ENCODE measurements at places on chromosomes 5 and 9.

DNA sequence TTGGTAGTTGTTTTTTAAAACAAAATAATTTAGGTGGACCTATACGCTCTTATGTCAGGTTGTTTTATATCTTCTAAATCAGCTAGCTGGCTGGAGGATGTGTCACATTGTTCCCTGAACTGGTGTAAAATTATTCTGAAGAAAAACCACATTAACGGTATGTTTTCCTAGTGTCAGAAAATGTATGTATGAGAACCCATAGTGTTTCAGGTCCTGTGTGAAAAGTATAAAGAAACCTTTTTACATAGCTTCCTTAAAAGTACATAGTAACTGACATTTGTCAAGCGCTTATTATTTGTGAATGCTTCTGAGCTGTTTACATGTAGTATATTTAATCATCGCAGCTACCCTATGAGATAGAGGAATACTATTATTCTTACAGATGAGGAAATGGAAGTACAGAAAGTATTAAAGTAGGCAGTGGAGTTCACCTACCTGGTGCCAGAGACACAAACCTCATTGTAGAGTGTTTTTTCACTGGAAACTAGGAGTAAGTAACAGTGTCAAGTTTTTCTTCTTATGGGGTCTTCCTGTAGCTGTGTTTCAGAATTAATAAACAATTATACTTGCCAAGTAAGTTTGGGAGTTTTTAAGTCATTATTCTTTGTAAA is 10.4 kb upstream of the FAM120AOS start:
- DNase-seq = no peak

- DNase-seq = no peak
Observed at GRCh38 chr5:4313138-4313537, 717.5 kb downstream of the IRX1 start.

- no peak for DNase-seq
Observed at GRCh38 chr5:16480821-16481538, 15.4 kb upstream of the ZNF622 start.

GRCh38 chr9:27355166-27355565 is 58.2 kb upstream of the EQTN start:
- no peak for DNase-seq

- no peak for DNase-seq
Observed at GRCh38 chr5:72463449-72464052, 43.7 kb downstream of the ZNF366 start.

DNA sequence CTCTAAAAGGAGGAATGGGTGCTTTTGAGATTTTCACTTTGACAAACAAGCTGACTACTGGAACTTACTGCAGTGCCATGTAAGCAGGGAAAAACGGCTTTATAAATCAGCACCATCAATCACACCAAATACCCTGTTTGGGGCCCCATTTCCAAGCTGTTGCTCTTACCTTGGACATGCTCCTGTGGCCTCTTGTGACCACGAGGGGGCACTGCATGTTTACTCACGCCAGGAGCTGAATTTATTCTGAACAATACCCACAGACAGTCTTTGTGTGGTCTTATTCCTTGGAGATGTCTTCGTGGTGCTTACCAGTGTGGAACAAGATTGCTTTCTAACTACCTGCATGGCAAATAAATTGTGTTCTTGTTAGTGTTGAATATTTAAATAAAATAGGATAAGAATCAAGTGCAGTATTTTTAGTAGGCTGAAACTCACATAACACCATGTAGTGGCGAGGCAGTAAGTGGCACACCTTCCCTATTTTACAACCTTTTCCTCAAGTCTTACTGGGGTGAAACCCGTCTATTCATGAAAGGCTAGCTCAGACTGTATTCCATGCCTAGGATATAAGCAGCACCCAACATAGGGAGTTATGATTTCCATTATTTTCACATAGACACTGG is 155.5 kb upstream of the NMUR2 start:
- peak; percentile 66 for DNase-seq

GRCh38 chr5:102865510-102866236 is 110.6 kb downstream of the PAM start:
- DNase-seq = peak; percentile 71

- no peak for DNase-seq
Observed at GRCh38 chr5:15092801-15093200, 221.2 kb upstream of the ANKH start.

GRCh38 chr9:109805050-109805449 is 25.1 kb downstream of the PALM2AKAP2 start:
- DNase-seq = no peak

DNA sequence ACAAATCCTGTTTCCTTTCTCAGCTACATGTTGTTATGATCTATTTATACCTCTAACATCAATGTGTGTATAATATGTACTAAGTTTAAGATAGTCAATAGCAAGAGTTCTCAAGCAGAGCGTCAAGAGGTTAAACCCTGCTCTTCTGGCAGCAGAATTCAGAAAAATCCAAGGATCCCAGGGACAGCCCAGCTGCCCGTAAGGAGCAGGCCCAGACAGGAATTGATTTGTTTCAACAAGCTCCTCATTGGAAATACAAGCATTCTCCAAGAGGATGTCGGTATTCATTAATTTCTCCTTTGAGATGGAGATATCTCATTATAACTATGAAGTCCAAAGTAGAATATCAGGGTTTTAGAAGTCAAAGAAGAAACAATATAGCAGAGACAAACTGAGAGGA is 14.9 kb downstream of the EFNA5 start:
- no peak for DNase-seq

GRCh38 chr5:469752-470483 is 26.9 kb downstream of the EXOC3 start:
- no peak for DNase-seq

DNA sequence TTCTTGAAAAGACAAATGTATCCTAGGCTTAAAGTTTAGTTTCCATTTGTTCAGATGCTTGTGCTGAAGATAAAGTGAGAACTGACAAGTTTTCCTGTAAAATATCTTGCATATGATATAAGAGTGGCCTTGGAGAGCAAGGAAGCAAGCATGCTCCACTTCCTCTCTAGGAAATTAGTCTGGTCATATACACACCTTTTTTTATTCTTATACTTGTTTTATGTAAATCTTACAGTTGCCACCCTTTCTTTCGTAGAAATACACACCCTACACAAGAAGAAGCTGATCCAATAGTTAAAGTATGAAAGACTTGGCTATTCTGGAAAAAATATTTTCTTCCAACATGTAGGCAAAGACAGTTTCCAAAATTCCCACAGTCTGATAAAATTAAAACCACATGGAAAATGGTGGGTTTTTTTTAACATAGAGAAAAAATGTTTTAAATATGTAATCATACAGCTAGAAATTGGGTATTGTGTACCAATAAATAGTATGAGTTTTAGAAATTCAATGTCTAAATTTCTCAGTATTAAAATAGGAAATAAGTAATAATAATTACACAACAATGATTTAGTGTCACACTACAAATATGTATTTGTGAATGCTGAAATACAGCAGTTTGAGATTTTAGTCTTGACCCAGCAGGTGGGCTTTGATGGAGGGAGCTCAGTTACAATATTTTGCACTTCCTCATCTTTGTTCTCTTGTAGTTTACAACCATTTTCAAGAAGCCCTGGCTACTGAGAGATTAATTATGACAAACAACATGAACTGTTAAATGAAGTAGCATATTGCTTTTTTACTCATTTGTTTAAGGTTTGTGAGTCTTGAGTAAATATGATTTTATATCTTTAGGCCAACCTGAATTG is 185.7 kb upstream of the GNA14 start:
- no peak for DNase-seq

DNA sequence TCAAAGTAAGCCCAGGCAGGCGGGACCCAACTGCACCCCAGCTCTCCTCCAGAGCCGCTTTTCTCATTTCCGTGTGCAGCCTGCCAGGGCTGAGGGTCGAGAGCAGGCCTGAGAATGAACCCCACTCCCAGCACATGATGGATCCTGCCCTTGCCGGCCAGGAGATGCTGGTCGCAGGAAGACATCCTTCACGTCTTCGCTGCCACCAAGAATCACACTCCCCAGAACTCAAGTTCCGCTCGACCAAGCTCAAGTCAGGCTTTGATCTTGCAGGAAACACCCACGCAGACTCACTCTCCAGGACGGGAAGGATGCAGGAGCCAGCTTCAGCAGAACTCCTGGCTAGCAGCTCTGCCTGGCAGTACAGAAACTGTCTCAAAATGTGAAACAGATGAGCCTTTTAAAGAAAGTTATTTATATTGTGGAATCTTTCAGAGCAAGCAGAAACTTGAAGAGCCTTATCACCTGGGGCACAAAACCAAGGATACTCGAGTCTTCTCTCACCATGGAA is 102.4 kb downstream of the ROR2 start:
- no peak for DNase-seq

- DNase-seq = no peak
Observed at GRCh38 chr5:129244478-129244877, 149.9 kb downstream of the ISOC1 start.

DNA sequence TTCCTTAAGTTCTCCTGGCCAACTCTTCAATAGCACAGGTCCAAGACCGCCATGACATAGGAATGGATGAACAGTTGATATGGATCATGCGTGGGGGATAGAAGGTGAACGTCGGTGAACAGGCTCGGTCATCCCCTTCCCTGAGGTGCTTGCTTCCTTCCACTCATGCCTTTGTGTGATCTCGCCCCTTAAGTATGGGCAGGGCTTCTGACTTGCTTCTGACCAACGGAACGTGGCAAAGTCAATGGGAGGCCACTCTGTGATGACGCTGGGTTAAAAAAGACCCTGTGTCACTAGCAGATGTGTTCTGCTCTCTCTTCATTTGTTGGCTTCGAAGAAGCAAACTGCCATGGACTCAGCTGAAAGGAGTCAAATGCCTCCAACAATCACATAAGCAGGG is 240.5 kb upstream of the TUT7 start:
- DNase-seq = no peak

DNA sequence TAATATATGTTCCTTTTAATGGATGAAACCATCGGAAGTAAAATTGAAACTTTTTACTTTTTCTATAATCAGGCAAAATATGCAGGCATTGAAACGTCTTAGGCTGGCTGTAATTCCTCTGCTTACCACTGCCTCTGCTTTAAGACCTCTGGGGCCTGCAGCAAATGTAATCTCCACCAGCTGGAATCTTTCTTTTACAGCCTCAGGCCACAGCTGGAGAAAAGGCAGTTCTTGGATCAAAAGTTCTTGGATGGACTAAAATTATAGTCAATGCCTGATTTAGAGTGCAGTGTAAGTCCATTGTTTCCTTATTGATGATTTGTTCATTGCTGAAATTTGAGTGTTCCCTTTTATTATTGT is 396.7 kb downstream of the KCTD16 start:
- DNase-seq = no peak

DNA sequence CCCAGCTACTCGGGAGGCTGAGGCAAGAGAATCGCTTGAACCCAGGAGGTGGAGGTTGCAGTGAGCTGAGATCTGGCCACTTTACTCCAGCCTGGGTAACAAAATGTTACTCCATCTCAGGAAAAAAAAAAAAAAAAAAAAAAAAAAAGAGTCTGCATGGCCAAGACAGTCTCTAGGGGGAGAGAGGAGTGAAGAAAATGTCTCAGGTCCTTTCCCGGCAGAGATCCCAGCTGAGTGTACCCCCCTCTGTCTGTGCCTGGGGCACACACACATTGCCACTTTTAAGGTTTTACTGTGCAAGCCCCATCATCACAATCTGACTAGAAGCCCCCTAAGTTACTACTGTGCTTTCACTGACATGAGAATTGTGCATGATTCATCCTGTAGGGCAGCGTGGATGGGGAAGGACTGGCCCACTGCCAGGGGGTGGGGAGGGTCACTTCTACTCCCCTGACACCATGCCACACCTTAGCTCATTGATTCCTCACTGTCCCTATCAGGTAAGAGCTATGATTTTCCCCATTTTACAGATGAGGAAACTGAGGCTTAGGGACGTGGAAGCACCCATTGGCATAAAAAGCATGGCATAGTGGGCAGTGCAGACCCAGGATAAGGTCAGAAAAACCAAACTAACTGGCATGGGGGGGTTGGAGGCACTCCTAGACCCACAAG is 102.3 kb upstream of the LARP1 start:
- DNase-seq = no peak

GRCh38 chr9:79969393-79970145 is 397.8 kb downstream of the TLE4 start:
- no peak for DNase-seq

GRCh38 chr5:106303911-106304310 is 1366.8 kb downstream of the EFNA5 start:
- DNase-seq = no peak

- no peak for DNase-seq
Observed at GRCh38 chr5:32017692-32018367, 156.3 kb downstream of the GOLPH3 start.

DNA sequence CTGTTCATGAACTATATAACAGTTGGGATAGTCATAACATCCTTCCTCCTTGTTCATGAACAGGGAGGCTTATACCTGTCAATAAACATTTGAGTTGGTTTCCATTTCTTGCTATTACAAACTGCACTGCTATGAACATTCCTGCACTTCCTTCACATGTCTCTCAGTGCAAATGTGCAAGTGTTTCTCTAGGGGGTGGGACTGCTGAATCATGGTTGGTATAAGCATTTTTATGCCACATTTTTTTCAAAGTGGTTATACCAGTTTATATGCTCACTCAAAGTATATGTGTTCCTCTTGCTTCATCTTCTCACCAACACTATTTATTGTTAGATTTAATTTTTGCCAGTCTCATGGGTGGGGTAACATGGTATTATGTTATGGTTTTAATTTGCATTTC is 25.8 kb upstream of the TPD52L3 start:
- no peak for DNase-seq

GRCh38 chr5:73412597-73412988 is 36.0 kb downstream of the FOXD1 start:
- no peak for DNase-seq

DNA sequence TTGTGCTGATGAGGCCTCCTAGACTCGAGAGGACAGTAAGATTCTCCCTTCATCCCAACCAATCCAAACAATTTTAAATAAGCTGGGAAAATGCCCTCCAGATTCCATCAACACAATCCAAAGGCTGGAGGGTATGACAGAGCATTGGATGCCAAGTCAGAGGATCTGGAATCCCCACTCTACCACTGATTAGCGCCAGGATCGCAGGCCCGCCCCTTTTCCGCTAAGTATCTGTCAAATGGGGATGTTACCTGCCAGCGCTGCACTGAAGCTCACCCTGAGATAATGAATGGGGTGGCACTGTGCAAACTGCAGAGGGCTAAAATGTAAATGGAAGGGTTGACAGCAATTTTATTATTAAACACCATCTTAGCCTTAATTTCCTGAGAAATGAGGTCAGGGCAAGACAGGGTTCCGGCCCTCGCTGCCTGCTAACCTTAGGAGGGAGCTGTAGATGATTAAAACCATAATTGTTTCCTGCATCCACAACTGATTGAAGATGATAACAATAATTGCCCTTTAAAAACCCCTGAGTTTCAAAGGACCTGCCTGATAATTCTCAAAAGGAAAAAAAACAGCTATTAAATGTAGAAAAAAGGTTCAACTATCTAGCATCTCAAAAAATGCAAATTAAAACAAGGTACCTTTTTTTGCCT is 31.6 kb upstream of the GABBR2 start:
- no peak for DNase-seq

Data from body of pancreas (tissue), 4 donors.